ENCODE measurements at places on chromosomes 7 and 10.

DNA sequence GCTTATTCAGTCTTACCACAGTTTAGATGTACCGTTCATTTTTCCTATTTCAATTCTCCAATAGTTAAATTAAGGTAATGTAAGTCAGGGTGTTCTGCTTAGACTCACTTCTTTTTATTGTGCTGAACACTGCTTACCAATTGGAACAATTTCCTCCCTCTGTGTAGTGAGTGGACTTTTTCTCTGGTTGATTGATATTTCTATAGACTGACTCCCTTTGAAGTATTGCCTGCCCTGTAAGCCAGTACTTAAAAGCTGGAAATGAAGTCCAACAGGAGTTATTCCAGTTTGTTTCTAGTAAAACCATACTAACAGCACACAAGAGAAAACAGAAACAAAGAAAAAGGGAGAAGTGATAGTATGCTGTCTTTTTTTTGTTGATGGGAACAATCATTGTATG, 1674.9 kb downstream of the REEP3 start:
- DNase-seq, result no peak

DNA sequence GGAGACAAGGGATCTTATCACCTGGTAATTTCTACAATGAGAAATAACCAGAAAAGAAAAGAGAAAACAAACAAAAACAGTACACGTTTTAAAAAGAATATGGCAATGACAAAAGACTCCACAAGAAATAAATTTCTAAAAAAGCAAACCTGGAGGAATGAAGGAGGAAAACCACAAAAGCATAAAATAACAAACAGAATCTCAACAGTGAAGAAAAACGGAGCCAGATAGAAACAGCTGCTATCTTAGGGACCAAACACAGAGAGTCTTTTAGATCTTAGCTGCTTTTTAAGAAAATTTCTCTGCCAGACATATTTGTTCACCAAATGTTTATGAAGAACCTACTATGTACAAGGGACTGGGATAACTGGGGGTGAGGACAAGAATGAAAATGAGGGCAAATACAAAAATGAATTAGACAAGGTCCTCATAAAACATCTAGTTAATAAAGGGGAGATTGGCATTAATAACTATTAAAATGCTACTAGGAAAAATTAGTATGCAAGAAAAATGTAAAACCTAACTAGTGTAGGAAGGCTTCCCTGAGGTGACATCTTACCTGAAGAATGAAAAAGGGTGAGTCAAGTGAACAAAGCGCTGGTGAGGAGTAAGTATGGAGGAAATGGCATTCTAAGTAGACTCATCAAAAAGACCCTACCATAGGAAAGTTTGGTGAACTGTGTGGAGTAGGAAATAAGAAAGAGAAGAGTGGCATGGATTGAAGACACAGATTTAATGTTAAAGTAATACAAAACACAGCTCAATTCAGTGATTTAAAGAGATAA, 34.3 kb downstream of the WASL start:
- no peak for DNase-seq

GRCh38 chr10:119667562-119668328, 16.6 kb downstream of the BAG3 start:
- DNase-seq, result no peak

DNA sequence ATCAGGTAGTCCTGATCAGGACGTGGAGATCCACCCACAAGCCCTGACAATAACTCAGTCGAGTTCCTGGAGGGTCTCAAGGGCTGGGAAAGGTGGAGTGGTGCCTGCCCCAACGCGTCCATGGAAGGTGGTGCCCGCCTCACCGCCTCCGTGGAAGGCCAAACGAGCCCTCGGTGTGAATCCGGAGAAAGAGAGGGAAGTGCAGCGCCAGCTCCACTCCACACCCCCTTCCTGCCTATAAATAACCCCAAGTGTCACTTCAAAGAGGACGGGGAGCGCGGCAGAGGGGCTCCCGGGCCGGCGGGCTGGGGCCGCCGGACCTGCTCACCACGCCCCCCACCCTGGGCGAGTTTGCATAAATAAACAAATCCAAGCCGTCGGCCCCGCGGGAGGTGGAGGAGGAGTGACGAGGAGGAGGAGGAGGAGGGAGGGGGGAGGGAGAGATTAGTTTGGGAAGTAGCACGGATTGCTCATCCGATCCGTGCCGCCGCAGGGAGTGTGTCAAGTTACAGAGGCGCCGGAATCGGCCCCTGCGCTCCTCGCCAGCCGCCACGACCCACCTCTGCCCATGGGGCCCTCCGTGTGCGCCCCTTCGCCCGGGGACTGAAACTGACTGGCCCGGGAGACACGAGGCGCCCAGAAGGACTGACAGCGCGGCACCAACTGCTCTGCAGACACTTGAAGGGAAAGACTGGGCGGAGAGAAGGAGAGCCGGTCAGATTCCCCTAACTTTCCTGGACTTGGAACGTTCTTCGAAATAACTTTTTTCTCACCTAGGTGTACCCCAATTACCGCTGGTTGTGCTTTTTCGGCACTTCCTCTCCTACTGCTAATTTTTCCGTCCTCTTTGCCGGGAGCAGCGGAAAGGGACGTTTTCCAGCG, at the start of gene COL13A1:
Gene COL13A1 (plus strand): TSS at position 473 of the 882 bp plus-strand sequence. CDS start 518 bp downstream, outside the sequence.
- no peak for DNase-seq

DNA sequence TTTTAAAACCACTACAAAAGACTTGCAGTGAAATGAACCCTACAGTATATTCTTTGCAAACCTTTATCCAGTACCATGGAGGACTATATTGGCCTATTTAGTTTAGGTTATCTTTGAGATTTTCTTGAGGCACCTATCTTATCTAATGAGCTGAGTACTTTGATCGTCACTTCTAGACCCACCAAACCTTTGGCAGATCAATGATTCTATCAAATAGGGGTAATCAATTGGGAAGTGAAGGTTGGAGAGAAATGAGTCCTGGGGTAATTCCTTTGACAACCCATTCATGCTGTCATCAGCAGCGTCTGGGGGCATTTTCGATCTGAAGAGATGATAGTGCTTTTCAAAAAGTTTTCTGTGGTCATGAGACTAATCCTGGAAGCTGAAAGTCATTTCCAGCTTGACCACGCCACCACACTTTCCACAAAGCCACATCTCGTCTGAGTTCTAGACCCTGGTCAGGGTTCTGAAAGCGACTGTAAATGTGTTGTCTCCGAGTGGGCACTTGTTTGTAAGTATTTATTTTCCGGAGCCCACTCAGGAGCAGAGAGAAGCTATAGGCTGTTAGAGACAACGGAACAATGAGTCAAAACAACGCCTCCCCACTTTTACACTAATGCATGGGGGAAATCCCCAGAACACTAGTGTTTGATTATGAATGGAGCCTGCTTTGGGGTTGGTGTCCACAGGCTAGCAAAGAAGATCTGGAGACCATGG, 4.8 kb downstream of the EGR2 start:
- peak; percentile 38 for DNase-seq

DNA sequence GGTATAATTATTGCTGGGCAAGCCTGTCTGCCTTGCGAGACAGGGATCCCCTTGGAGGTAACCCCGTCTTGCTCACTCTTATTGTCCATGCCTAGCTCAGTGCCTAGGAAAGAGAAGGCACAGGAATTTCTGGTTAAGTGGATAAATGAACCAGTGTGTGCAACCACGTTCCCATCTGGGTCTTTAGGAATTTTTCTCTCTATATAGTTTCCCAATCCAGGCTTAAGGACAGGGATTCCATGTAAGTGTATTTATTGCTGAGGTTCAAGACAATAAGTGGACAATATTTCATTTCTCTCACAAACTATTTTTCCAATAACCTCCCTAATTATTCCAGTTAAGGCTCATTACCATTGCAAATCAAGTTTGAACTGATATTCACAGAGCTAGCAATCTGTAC, 8.9 kb upstream of the ADAM12 start:
- DNase-seq, result no peak

GRCh38 chr10:77939561-77940001, 13.0 kb upstream of the DLG5 start:
- DNase-seq, result no peak

DNA sequence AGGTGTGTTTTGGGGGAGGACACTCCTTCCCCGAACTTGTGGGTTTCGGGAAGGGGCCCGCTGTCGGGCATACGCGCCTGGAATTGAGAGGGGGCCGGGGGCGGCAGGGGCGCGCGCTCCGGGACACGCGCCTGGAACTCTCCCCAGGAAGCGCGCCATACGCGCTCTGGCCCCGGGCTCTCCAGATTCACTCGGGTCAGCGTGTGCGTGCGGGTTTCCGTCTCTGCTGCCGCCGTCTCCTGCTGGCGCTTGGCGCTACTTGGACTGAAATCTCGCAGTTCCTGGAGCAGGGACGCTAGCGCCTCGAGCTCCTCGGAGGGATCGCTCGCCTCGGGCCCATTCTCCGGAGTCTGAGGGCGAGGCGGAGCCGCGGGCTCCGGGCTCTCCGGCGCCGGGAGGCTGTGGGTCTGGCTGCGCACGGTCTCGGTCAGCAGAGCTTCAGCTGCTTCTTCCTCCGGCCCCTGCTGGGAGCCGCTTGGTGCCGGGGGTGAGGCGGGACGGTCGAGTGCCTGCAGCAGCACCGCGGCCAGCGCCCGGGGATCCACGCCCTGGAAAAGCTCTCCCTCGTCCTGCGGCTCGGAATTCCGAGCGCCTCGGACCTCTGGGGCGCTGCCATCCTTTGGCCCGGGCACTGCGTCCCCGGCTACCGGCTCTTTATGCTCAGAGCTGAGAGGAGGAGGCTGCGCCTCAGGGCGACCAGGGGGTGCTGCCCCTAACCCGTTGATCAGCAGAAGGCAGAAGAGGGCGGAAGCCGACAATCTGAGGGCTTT, 1.1 kb downstream of the VGF start:
- no peak for DNase-seq

GRCh38 chr10:63355682-63356081, 110.1 kb downstream of the JMJD1C start:
- no peak for DNase-seq

DNA sequence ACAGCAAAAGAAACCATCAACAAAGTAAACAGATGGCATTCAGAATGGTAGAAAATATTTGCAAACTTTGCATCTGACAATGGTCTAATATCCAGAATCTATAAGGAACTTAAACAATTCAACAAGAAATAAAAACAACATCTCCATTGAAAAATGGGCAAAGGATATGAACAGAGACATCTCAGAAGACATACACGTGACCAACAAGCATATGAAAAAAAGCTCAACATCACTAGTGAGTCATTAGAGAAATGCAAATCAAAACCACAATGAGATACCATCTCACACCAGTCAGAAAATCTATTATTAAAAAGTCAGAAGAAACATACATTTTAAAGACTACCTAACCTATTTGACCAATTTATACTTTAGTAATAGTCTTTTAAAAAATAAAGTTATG, 571.3 kb upstream of the NRG3 start:
- no peak for DNase-seq

DNA sequence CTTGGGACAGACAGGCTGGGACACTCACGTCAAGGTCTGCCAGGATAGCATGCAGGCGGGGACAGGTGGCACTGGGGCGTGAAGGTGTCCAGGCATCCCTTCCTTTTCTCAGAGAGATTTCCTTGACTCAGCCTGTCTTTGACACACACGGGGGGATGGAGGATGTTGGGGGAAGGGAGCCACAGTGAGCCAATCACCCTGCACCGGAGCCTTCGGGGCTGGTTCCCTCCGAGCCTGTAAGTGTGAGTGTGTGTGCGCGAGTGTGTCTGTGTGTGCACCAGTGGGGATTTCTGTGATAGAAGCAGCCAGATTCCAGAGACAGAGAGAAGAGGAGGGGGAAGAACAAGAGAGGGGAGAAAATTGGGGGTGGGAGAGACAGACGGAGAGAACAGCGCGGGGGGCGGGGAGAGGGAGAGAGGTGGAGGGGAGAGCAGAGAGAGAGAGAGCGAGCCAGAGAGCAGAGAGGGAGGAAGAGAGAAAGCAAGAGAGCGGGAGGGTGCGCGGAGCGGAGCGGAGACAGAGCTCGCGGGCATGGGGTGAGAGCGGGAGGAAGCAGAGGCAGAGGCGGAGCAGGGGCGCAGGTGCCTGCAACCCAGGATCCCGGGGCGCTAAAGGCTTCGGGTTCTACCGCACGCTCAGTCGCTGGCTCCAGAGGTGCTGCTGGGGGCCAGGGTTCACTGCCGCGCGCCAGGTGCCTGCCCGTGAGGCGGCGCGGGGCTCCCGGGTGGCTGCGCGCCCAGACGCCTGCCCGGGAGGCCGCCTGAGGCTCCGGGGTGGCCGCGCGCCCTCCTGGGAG, 466 bp upstream of the GPR26 start:
- DNase-seq, result no peak

DNA sequence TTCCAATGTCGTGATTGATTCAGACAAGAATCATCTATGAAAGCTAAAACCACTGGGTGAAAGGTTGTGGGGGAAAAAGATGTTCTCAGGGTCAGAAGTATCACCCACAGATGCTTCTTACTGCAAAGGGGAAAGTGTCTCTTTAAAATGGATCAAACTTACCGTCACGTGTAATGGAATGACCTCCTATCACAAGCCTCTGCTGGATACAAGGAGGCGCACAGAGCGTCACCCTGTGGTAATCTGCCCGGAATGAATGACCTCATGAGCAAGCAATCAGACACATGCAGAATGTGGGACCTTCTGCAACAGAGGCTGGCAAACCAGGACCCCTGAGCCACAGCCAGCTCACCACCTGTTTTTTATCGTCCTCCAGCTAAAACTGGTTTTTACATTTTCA, 33.0 kb downstream of the WIPF3 start:
- no peak for DNase-seq

DNA sequence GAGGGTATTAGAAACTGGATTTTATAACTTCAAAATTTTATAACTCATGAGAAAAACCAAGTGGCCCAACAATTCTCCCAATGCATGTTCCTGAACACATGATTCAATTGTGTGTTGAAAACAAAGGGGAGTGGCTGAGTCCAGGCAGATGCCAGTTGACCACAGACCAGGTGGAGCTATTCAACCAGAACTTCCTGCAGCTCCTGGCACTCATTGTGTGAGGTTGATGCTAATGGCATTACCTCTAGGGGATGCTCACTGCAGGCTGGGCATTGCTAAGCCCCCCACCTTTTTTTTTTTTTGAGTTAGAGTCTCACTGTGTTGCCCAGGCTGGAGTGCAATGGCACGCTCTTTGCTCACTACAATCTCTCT, 20.3 kb downstream of the MYOF start:
- DNase-seq, result no peak

GRCh38 chr7:98869027-98869596, 702 bp downstream of the TMEM130 start:
- no peak for DNase-seq

GRCh38 chr10:58529077-58529728, 16.5 kb downstream of the BICC1 start:
- no peak for DNase-seq

- DNase-seq, result no peak
Measured at GRCh38 chr7:112140600-112140999, 65.6 kb downstream of the DOCK4 start.

DNA sequence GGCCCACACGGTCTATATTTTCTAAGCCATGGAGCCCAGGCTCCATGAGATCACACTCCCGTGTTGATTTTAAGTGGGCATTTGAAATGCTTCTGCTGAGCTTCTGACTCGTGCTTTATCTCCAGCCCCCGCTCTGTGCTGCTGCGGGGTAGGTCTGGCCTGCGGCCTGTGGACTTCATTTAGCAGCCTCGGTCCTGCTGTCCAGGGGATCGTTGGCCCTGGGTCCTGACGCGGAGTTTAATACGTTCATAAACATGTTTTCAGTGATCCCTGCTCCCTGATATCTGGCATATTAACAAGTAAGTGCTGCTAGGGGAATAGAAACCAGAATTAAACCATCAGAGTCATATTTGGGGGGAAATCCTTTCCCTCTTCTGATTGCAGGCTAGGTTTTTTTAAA, 540.3 kb upstream of the MGMT start:
- no peak for DNase-seq

GRCh38 chr7:16028103-16028502, 341.6 kb upstream of the MEOX2 start:
- no peak for DNase-seq

GRCh38 chr7:96675548-96675947, 34.1 kb downstream of the SEM1 start:
- DNase-seq, result no peak
